ENCODE measurements at places on chromosomes 4 and X.

DNA sequence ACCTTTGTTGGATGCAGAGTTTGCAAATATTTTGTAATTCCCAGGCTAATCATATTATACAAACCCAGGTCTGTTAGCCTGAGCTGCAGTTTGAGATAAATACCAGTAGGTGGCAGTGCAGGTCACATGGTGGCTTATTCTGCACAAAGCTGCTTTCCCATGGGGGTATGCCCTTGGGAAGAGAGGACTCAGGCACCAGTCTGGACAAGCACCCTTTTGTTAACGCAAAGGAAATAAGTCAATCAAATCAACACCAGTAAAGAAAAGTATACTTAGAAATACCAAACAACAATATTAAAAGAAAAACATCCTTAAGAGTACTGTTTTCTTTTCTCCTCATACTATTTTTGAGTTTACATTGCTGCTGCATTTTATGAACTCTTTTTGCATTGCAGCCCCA lies 389.0 kb upstream of the ZFP42 start:
- no peak for DNase-seq

- no peak for DNase-seq
Observed at GRCh38 chr4:57426779-57427395, 316.7 kb upstream of the IGFBP7 start.

DNA sequence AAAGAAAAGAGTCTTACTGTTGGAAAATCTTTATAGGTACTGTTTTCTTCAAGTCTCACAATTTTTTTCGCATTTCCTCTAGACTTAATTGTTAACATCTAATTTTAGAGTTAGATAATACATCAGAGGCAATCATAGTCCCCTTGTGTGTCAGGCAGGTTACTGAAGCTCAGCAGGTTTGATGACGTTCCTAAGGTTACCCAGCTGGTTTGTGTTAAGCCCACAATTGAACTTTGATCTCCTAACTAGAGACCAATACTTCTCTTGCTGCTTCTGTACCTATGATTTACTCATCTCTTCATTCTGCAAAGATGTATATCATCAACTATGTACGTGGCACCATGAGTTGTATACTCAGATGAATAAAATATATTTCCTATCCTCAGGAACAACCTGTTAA lies 131.6 kb upstream of the STIM2 start:
- DNase-seq = no peak

- DNase-seq = no peak
Observed at GRCh38 chrX:38882894-38883626, 81.8 kb downstream of the MID1IP1 start.

DNA sequence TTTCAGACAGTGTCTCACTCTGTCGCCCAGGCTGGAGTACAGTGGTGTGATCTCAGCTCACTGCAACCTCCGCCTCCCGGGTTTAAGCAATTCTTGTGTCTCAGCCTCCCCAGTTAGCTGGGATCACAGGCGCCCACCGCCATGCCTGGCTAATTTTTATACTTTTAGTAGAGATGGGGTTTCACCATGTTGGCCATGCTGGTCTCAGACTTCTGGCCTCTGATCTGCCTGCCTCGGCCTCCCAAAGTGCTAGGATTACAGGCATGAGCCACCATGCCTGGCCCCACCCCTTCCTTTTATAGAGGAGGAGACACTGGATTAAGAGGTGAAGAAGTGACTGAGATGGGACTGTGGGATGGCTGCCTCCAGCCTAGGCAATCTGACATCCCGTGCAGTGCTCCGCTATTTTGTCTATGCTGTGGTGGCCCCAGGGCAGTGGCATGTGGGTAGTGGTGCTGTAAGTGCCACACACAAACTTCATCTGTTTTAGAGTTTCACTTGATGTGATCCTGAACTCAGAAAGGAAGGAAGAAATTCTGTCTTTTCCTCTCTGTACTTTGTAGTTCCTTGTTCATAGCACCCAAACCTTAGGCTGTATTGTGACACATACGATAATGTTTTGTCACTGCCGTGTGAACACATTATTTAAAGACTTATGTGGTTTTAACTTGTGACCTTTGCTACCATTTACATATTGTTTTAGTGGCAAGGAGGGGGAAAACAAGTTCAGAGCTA lies 48.9 kb downstream of the FNIP2 start:
- DNase-seq = no peak

DNA sequence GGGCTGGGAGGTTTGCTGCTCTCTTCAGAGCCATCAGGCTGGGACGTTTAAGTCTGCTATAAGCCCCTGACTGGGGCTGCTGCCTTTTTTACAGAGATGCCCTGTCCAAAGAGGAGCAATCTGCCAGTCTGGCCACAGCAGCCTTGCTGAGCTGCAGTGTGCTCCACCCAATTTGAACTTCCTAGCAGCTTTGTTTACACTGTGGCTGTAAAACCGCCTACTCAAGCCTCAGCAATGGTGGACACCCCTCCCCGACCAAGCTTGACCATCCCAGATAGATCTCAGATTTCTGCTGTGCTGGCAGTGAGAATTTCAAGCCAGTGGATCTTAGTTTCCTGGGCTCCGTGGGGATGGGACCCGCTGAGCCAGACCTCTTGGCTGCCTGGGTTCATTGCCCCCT lies 40.7 kb downstream of the SPATA18 start:
- no peak for DNase-seq

- no peak for DNase-seq
Observed at GRCh38 chr4:139903845-139904244, 238.2 kb downstream of the MGST2 start.

DNA sequence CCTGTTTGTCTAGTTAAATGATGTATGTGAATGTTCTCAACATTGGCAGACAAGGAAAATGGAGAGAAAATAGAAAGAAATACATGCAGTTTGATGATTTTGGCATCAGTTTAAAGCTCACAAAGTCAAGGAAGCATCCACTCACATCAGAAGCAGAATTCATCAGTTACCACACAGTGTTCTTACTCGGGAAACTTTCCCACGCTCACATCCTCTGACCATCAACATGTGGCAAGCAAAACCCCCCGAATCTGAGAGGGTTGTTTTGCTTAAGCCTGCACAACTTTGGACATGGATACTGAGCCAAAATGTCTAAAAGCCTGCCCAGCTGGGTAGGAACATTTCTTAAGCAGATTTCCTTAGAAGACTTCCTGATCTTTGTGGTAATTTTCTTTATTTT lies 407.6 kb downstream of the ANKRD50 start:
- no peak for DNase-seq

GRCh38 chr4:80171656-80172055 lies 25.6 kb upstream of the PRDM8 start:
- no peak for DNase-seq

DNA sequence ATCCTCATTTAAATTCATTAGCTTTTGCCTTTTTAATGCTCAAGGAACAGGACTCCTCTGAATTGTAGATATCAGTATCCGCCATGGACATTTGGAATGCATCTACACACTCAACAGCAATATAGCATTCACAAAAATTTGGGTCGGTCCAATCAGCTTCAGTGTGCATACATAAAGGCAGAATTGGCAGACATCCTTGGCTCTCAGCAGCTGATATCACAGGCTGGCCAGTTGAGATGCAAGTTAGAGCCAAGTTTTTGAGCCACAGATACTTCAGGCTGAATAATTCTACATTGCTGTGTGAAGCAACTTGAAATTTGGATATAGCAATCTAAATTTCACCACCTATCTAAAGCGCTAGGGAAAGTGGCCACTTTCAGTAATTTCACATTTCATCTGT lies 821.1 kb downstream of the PCDH19 start:
- DNase-seq = no peak
